ENCODE measurements at places on chromosomes 1 and 21. TPM values are rescaled to one million over a fixed set of nuclear protein-coding genes. Genes with fewer than 3 reads are reported as not detected.

NHLH1 gene
- polyA plus RNA-seq: not detected

C1orf141 gene
- not detected for polyA plus RNA-seq

ASCL5 gene
- not detected for polyA plus RNA-seq

ADARB1 gene
- polyA plus RNA-seq: 12.2 TPM

FAM110D gene
- polyA plus RNA-seq: not detected

FLG2 gene
- not detected for polyA plus RNA-seq

TXNIP gene
- 4,310 TPM for polyA plus RNA-seq

NFIA gene
- polyA plus RNA-seq: 5.1 TPM

CHI3L2 gene
- polyA plus RNA-seq: 15.6 TPM

HEATR1 gene
- polyA plus RNA-seq: 20.6 TPM

SLFNL1 gene
- 0.77 TPM for polyA plus RNA-seq

C1orf56 gene
- polyA plus RNA-seq: 1.4 TPM

NBPF10 gene
- polyA plus RNA-seq: not detected

EDARADD gene
- polyA plus RNA-seq: 4.7 TPM

FMO1 gene
- polyA plus RNA-seq: not detected

ADORA1 gene
- not detected for polyA plus RNA-seq

DDAH1 gene
- polyA plus RNA-seq: not detected

METTL18 gene
- polyA plus RNA-seq: 31.0 TPM

NBPF19 gene
- 5.6 TPM for polyA plus RNA-seq

NBPF12 gene
- polyA plus RNA-seq: 0.76 TPM

C1orf74 gene
- polyA plus RNA-seq: not detected

CFHR1 gene
- not detected for polyA plus RNA-seq

WNT9A gene
- polyA plus RNA-seq: 0.08 TPM

CHRM3 gene
- polyA plus RNA-seq: 0.63 TPM

UTS2 gene
- polyA plus RNA-seq: 1.1 TPM

LEFTY1 gene
- polyA plus RNA-seq: not detected

BCL2L15 gene
- polyA plus RNA-seq: 0.75 TPM

LCE1B gene
- polyA plus RNA-seq: not detected

SLAMF9 gene
- polyA plus RNA-seq: not detected

MUTYH gene
- 24.0 TPM for polyA plus RNA-seq

ETV3L gene
- polyA plus RNA-seq: not detected

DIRAS3 gene
- polyA plus RNA-seq: not detected

AMY1C gene
- not detected for polyA plus RNA-seq

CRNN gene
- polyA plus RNA-seq: not detected
